Caki2 (cell line): ENCODE measurements at places on chromosomes 5 and 9. TPM values are rescaled to one million over a fixed set of nuclear protein-coding genes. Genes with fewer than 3 reads are reported as not detected.

DNA sequence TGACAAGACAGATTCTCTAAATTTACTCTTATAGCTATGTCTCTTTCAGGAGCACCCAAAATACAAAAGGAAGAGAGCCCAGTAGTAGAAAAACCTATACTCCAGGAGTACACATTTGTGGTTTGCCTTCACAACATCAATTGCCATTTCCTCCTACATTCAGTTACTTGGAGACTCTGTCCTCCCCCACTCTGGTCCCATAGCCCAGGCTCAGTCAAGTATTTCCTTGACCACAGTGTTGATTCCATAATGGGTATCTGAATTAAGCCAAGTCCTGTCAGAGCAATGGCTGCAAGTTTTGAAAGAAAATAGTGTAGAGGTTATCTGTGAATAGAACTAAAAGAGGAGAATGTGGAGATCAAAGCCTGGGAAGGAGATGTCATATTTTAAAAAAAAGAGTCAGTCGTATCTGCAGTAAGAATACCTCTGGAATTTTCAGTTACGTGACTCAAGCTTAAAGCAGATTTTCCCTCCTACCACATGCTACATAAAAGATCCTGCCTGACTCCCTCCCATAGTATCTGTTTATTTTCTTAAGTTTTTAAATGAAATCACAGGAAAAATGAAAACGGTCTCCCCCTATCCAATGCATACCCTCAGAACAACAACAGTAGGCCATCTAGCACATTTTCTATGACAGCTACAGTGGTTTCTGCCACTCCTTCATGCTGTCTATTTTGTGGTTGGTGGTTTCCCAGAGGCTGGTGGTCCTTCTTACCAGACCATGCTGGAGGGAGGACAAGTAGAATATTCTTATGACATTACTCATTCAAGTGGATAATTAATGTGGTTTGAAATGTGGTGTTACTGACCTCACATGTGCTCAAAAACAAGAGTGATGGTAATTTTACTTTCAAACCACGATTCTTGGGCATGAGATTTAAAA lies 249.7 kb upstream of the TMEM161B start:
- no peak for DNase-seq

GRCh38 chr5:149379818-149380374 lies 804 bp upstream of the IL17B start:
- DNase-seq = no peak

DNA sequence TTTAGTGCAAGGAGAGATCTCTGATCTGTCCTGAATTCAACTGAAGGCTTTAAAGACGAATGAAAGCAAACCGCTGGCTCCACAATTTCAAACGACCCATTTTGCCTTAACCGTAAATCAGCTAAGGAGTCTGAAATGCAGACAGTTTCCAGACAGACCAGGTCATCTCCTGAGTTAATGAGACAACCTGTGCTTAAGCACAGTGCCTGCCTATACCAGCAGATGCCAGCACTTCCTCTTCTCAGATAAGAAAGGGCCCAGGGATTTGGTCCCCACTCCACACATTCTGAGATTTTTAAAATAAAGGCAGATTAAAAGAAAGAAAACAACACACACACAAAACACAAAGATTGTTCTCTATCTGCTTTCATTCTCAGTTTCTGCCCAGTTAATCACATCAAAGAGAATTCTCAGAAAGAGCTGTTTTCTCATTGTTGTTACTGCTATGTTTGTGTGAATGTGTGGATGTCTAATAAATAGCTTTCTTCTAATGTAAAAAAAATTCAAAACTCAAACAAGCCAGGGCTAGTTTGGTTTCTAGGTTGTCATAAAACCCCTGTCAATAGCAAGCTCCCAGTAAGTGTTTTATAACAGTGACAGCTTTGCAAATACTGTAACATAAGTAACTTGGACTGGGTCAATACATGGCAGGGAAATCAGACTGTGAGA lies 157.7 kb upstream of the SLC24A2 start:
- DNase-seq = no peak

DNA sequence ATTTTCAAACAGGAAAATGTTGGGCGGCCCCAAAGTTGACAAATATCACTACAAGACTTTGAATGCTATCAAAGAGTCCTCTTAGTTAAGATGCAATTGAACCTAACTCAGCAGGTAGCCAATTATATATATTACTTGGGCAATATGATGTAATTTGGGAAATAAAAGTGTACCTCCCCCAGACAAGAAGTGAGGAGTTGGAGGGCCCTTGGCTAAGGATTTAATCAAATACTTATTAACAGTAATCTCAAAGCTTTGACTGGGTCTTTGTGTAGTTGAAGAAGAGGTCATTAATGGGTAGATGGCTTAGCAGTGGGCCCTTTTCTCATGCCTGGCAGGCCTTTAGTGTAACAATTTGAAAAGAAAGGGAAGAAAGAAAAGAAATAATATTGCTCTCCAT lies 599.0 kb downstream of the CSNK1G3 start:
- no peak for DNase-seq

Gene GMCL2
- not detected in 2 replicates for total RNA-seq

Gene LCNL1
- not detected in 2 replicates for total RNA-seq

GRCh38 chr5:157877821-157878220 lies 18.9 kb upstream of the CLINT1 start:
- no peak for DNase-seq

DNA sequence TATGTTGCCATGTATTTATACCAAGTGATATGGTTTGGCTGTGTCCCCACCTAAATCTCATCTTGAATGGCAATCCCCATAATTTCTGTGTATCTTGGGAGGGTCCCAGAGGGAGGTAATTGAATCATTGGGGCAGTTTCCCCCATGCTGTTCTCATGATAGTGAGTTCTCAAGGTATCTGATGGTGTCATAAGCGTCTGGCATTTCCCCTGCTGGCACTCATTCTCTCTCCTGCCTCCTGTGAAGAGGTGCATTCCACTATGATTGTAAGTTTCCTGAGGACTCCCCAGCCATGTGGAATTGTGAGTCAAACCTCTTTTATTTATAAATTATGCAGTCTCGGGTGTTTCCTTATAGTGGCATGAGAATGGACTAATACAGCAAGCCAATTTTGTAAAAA lies 140.8 kb upstream of the ADAMTSL1 start:
- DNase-seq = no peak

DNA sequence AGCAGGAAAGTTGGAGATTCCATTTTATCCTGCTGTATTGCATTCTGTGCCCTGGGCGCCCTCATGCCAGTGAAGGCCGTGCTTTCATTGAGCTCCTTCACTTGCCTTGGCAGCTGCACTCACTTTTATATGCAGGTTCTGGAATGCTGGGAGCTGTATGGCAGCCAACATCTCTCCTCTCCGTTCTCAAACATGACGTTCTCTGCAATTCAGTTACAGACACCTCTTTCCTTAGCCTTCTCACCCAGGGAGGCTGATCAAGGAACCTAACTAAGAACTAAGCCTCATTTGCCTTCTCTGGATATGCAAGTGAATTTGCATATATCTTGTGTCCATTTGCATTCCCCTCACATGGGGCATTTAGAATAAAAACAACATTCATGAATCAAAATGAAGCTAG lies 29.4 kb upstream of the PURA start:
- DNase-seq = no peak

- DNase-seq = no peak
These were observed 14.8 kb downstream of the ROR2 start for GRCh38 chr9:91935066-91935749.

Gene PCDHGC4
- total RNA-seq = not detected in 2 replicates

- no peak for DNase-seq
These were observed 114.2 kb upstream of the PHYKPL start for GRCh38 chr5:178346607-178347334.

DNA sequence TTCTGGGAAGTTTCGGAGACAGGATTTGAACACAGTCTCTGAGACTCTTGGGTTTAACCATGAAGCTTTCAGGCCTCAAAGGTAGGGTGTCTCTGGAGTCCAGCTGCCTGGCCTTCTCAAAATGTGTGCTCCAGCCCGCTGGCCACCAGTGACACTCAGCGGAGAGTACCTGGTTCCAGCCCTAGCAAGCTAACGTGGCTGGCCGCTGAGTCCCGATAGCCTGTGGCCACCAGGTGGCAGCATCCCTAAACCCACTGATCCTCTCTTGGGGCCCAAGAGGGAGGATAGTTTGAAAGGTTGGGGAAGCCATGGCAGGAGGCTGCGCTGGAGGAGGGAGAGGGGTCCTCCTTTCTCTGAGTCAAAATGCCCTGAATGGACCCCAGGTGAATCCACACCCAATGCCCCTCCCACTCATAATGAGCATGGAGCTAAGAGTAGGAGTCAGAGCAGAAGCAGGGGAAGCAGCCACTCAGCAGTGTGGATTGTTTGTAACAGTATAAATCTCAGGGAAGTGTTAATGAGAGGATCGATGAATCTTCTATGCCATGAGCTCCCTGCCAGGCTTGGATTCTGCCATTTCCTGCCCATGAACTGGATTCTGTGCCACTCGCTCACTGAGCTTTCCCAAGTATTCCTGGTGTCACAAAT lies 5.4 kb upstream of the TIFAB start:
- peak; percentile 22 for DNase-seq

- no peak for DNase-seq
These were observed 51.5 kb downstream of the IL31RA start for GRCh38 chr5:55902696-55903095.

DNA sequence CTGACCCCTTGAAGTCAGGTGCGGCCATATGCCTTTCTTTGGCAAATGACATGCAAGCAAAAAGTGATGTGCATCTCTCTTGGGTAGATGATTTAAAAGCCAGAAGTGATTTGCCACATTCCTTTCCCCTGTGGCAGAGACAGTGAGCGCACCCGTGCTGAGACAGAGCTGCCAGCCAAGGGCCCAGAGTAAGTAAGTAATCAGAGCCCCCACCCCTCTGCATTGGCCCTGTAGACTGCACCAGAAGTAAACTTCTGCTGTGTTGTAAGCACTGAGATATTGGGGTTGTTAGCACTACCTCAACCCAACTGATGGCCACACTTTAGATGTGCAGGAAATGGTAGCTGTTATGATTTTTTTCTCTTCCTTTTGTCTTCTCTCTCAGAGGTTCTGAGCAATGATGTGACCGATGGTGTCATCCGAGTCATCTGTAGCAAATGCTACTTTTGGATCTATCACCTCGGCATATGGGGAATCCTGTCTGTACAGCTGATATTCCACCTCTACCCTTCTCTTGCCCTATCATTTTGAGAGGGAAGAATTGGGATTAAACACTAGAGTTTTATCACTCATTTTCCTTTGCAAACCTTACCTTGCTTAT lies 58.0 kb downstream of the DOCK2 start:
- peak; percentile 76 for DNase-seq

Gene TAF11L11
- total RNA-seq = not detected in 2 replicates

DNA sequence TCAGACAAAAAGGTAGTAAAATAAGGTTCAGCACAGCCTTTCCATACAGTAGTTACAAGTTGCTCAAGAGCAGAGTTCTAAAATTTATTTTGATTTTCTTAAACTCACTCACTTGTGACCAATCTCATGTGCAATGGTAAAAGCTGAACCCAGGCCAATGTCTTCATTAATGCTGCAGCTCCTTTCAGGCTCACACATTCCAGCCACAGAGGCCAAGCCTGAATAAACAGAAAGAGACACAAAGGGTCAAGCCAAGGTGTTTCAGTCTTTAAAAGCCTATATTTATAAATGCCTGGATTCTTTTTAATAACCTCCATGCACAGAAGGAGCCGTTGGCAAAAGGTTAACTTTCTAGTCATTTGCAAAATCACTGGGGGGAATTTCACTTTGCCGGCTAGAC lies 152.5 kb downstream of the ADAMTS6 start:
- DNase-seq = no peak

DNA sequence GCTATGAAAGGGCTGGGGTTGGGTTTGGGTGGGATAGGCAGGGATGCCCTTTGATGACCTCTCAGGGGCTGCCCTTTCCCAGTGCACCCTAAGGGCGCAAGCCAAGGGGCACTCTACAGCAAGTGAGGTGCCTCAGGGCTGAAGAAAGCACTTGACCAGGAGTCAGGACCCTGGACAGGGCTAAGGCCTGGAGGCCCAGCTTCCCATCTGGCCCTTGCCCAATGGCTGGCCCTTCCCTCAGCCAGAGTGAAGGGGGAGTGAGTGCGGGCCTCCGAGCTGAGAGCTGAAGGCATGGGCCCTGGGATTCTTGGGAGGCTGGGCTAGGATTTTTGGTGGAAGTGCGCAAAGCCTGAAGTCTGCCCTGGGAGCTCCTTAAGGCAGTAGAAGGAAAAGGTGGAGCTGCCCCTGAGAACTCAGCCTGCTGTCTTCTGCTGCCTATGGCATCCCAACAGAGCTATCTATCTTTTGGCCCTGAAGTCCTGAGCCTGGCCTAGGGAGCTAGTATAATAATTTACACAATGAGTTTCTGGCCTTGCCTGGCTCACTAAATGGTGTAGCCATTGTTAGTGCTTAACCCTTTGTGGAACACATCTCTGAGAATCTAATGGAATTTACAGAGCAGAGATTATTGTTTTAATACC lies 16.4 kb downstream of the JADE2 start:
- DNase-seq = no peak

DNA sequence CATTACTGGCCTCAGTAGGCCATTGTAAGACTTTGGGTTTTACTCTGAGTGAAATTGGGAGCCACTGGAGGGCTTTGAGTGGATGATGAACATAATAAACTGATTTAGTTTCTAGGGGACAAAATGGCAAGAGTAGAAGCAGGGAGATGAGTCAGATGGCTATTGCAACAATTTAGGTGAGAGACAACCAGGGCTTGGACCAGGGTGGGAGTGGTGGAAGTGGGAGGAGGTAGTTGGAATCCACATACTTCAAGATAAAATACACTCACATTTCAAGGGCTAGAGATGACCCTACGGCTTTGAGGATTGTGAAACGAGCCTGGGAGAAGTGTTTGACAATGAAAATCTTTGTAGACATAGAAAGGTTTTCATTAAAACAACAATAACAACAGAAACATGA lies 136.3 kb downstream of the ACTBL2 start:
- DNase-seq = no peak

DNA sequence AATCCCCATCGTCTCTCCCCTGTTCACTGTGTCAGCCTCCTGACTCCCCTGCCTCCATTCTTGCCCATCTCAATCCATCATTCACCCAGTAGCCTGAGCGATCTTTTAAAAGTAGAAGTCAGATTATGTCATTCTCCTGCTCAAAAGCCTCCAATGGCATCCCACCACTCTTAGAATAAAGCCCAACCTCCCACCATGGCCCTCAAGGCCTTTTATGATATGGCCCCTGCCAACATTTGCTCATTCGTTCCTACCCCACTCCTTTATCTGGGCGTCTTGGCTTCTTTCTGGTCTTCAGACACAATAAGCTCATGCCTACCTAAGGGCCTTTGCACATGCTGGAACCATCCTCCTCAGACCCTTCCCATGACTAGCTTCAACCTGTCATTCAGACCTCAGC lies 35.5 kb upstream of the KCNMB1 start:
- DNase-seq = no peak

DNA sequence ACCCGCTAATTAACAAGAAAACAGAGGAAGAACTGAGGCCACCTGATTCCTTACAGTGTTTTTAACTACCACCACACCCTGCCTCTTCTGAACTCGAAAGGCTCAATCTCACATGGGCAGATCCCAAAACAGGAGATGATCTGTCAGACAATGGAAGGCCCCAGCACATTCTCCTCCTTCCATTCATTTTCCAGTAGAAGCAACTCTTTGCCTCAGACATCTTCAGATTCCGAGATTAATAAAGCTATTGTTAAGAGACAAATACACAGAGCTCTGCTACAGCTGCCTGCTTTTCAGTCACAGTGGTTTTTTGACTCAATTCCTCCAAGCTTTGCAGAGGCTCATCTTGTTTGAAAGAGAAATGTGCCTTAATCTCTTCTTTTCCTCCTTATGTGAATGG lies 127.2 kb upstream of the ADAMTSL1 start:
- DNase-seq = no peak

- DNase-seq = no peak
These were observed 234.5 kb downstream of the PCSK1 start for GRCh38 chr5:96198356-96199058.

Gene MEIKIN
- total RNA-seq = not detected in 2 replicates

- DNase-seq = no peak
These were observed 154.5 kb downstream of the ARSB start for GRCh38 chr5:78830528-78831046.
